ENCODE measurements at places on chromosomes 7 and 10.
A peak's percentile ranks its signal among the peaks of the same experiment; 100 is the strongest.

DNA sequence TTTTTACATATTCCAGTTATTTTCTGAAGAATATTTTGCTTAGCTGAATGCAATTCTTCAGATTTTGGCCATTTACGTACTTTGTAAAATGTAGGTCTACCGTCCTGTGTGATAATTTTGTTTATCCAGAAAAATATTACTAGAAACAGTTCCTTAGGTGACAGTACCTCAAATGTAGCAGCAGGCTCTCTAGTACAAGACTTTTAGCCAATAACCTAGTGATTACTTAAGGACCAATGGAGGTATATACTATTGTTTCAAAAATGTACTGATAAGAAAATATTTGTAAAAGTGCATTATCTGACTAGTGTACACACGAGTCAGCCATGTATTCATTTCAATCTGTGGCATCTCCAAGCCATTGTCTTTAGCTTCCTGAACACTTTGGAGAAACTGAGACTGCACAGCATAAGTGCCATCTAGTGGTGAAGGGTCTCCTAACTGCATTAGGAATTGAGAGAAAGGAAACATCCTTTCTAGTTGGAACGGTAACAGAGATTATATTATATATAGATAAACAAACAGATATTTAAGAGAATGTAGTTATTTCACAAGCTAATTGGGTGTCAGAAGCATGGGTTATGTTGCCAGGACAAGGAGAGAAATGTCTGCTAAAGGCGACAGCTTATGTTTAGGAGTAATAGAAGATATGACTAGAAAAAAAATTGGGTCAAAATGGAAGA is 23.7 kb downstream of the RTKN2 start:
- peak; percentile 87 for DNase-seq

DNA sequence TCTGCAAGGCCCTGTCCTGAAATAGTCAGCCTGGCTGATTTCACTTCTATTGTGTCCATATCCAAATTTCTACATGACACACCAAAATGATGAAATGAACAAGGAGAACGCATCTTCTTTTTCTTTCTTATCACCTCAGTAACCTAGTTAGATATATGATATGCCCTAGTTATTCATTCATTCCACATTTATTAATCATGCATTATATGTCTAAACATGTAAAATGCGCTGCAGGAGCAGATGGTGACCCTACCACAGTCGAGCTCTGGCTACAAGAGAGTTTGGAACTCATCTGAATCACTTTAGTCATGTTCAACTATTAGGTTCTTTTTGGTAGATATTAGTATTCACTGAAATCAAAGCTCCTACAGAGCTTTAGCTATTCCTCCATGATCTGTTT is 31.8 kb upstream of the VPS41 start:
- DNase-seq = no peak

DNA sequence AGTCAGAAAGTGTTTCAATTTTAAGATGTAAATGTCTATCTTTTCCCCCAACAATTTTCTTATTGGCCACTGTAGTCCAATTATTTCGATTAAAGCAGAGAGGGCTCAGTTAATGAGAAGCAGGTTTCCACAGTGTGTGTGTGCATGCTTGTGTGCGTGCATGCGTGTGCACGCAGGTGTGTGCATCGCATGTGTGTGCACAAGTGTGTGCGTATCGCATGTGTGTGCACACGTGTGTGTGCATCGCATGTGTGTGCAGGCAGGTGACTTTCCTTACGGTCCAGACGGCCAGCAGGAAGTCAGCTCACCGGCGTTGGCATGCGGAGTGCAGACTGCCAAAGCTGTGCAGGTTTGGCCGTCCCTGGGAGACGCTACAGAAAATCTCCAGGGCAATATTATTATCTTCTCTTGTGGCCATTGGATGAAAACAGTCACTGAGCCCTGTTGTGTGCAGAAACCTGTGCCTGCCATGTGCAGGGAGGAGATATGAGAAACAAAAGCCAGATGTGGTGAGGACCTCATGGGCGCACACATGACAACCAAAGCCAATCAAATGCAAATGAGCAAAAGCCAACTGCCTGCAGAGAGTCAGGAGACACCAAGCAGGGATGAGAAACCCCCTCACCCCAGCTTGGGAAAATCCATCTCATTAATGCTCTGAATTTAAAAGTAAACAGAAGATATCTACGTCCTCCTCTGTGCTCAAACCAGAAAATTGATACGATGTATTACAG is 70.4 kb downstream of the C10orf90 start:
- DNase-seq = no peak

DNA sequence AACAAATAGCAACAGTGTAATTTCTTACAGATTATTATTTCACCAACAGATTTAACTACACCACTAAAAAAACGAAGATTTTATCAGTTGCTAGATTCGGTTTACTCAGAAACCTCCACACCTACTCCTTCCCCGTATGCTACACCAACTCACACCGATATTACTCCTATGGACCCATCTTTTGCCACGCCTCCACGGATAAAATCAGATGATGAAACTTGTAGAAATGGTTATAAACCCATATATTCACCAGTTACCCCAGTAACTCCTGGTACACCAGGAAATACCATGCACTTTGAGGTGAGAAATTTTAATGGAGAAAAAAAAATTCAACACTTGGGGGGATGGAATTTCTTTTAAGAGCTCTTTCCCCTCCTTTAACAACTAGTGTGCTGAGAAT is 92.5 kb downstream of the KMT2E start:
- peak; percentile 55 for DNase-seq

GRCh38 chr7:144653449-144653848 is 182.4 kb downstream of the TPK1 start:
- no peak for DNase-seq

- DNase-seq = no peak
Observed at GRCh38 chr10:126204320-126204719, 184.0 kb downstream of the ADAM12 start.

DNA sequence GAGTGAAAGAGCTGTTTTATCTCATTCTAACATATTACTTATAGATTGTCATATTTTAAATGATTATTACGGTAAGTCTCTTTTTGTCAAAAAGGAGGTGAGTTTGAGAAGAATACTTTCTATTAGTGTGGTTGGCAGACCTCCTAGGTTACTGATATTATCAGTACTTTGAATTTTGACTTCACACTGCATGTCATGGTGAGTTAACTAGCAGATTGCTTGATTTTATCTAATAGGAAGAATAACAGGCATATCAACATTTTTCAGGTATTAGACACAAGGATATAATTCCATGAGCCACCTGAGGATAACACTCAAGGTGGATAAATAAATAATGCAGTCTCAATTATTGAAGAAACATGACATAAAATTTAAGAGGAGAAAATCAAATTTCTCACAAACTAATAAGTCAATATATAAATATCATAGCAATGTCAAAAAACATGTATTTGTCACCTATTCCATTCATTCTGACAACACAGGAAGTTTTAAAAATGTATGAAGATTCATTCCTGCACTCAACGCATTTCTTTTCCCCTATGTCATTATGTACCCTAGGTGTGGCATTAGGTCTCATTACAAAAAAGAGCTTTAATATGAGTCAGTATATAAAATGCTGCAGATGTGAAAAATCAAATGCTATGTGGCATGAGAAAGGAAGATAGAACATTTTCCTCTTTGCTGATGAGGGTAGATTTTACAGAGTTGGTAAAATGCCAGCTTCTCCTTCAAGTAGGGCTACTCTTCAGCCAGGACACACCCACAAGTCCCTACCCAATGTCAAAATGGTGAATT is 1621.6 kb downstream of the REEP3 start:
- no peak for DNase-seq

All from activated CD4-positive, alpha-beta T cell treated with anti-CD3 and anti-CD28 coated beads, Interleukin-2, amount 50 U/mL, for 16 hours (primary cell).